ENCODE measurements at places on chromosomes 3 and 15.

DNA sequence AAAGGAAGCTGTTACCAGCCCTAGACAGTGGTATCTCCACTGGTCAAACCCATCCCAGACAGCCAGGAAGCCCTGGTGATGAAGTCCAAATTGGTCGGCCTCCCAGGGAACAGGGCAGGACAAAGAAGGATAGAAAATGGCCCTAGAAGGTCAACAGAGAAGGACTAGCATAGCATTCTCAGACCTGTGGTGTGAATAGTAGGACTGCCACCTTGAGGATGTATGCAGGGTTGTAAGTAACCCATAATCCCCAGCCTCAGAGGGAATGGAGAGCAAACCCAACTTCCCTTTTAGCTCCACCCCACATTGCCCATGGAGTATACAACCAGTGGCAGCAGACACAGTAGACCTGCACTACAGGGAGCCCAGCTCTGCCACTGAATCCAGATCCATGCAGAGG lies 68.6 kb upstream of the EIF1B start:
- DNase-seq, result no peak

GRCh38 chr15:37099319-37100108 lies 835 bp downstream of the MEIS2 start:
- no peak for DNase-seq

- no peak for DNase-seq
Measured at GRCh38 chr3:180184816-180185215, 148.1 kb upstream of the PEX5L start.

GRCh38 chr3:182989566-182989965 lies 9.2 kb upstream of the DCUN1D1 start:
- no peak for DNase-seq
